ENCODE measurements at places on chromosomes 11 and 22.

GRCh38 chr22:23129149-23129548 is 12.6 kb downstream of the RSPH14 start:
- no peak for DNase-seq

- no peak for DNase-seq
Observed at GRCh38 chr22:46149512-46150033, 753 bp upstream of the PPARA start.

- DNase-seq, result no peak
Observed at GRCh38 chr11:84142411-84142810, 856.2 kb upstream of the CCDC90B start.

DNA sequence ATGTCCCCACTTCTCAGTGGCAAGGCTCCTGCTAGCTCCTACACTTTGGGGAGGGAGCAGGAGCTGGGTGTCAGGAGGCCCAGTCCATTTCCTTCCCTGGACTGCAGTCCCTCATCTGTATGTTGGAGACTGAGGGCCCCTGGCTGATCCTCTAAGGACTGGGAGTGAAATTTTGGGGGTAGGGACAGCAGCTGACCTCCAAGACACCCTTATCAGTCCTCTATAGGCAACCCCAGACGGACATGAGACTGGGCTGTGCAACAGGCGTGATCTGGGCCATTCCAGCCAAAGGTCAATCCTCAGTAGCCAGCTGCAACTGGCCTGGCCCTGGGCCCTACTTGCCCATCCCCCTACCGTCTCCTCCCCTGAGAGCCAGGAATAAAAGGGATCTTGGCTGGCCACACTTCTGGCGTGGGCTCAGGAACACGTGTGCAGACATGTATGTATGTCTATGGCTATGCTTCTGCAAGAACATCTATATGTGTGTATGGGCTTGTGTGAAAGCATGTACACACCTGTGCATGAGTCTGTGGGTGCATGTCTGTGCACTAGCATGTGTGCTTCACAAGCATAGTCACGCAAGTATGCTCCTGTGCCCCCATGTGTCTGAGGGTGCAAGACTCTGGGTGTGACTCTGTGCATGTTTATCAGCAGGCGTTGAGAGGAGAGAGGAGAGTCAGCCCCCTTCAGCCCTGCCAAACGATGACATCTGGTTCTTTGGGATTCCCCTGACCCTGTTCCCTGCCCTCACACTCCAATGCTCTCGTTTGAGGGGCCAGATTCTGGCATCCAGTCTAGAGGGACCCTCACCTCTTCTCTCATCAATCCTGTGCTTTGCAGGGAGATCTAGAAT is 24.6 kb upstream of the DGAT2 start:
- peak; percentile 57 for DNase-seq

- no peak for DNase-seq
Observed at GRCh38 chr22:32058656-32059260, 15.7 kb downstream of the SLC5A1 start.

GRCh38 chr11:106493751-106494150 is 416.3 kb downstream of the AASDHPPT start:
- peak; percentile 38 for DNase-seq

DNA sequence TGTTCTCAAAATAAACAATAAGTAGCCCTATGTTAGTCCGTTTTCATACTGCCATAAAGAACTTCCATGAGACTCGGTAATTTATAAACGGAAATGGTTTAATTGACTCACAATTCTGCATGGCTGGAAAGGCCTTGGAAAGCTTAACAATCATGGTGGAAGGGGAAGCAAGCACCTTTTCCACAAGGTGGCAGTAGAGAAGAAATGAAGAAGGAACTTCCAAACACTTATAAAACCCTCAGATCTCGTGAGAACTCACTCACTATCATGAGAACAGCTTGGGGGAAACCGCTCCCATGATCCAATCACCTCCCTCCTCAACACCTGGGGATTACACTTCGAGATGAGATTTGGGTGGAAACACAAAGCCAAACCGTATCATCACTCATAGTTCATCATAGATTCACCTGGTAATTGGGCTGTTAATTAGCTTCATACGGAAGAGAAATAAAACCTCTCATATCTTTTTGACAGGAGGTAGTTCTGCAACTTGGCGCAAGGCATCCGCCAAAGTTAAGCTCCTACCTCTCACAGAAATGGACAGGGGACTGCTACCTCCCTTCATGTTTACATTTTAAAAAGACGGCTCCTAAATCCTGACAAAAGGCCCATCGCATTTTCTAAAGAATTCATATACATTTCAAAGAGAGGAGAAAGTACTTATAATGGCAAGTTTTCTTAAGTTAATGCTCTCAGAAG is 49.0 kb downstream of the MUC15 start:
- DNase-seq, result peak; percentile 63

DNA sequence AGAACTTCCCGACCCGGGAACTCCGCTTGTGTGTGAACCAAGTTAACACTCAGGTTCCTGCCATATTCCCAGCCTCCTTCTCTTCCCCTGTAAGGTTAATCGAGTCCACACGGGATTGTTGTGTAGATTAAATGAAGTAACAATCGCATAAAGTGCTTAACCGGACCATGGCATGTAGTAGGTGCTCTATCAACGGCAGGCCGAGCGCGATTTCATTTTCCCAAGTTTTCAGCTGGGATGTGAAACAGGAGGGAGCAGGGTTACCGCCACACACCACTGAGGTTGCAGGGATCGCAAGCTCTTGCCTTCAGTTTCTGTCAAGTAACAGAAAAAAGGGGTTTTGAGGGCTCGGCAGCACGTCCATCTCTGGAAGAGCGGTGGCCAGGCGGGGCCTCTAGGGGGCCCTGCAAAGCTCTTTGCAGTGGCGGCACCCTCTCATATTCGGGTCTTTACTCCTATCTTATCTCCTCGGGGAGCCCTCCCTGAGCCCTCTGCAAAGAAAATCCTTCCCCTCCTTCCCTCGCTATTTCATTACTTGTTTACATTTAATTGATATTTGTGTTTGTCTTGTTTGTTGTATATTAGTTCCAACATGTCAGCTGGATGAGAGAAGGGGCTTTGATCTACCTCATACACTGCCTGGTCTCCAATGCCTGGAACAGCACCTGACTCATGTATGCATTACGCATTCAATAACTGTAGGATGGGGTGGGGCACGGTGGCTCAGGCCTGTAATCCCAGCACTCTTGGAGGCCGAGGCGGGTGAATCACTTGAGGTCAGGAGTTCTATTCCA is 816 bp upstream of the PLEKHA7 start:
- DNase-seq, result peak; percentile 90

- DNase-seq, result no peak
Observed at GRCh38 chr22:19819911-19820879, 34.5 kb downstream of the GNB1L start.

DNA sequence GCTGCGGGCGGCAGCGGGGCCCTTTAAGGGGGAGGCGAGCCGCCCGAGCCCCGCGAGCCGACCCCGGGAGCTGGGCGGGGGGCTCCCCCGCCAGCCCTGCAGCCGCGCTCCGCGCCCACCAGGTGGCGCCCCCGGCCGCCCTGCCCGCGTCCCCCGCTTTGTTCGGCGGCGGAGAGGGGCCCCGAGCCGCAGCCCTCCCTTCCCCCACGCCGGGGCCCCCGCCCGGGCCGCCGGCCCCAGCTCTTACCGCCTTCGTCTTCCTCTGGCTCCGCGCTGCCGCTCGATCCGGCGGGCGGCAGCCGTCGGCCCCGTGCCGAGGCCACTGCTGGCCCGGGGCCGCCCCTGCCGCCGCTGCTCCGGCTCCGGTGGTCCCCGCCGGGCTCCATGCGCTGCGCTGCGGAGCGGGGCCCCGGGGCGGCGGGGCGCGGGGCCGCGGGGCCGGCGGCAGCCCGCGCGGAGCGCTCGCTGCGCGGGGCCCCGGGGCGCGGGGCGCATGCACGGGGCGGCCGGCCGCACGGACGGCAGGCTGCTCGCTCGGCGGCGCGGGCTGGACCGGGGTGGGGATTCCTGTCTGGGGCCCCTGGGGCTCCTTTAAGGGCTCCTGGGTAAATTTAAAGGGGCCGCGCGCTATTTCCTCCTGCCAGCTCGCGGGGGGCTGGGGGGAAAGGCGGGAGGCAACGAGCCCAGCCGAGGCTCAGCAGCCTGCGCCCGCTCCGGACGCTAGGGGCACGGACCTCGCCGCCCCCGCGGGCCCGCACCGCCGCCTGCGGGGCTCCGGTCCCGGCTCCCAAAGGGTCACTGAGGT is at the start of gene ZFTA:
Gene ZFTA (minus strand): TSS at position 539 of the 805 bp plus-strand sequence. CDS start 153 bp downstream, at position 386.
- no peak for DNase-seq

GRCh38 chr11:62457478-62457877 is 38.6 kb downstream of the SCGB1A1 start:
- no peak for DNase-seq

GRCh38 chr11:79375818-79376550 is 64.8 kb downstream of the TENM4 start:
- DNase-seq, result peak; percentile 97

DNA sequence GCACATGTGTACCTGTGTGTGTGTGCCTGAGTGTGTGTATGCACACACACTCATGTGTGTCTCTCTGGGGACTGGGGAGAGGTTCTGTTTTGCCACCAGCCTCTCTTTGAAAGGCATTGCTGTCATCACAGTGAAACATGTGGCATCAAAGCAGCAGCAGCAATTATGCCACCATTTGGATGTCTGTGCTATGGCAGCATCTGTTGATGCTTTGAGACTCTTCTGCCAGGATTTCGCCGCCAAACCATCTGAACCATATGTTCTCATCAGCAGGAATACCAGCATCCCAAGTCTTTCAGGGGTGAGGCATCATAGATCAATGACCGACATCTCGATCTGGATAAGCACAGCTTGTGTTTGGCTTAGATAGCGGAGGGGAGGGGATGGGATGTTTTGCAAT is 168.6 kb downstream of the FAT3 start:
- DNase-seq, result no peak

GRCh38 chr22:24424901-24425775 is 2.3 kb upstream of the ADORA2A start:
- DNase-seq, result no peak

DNA sequence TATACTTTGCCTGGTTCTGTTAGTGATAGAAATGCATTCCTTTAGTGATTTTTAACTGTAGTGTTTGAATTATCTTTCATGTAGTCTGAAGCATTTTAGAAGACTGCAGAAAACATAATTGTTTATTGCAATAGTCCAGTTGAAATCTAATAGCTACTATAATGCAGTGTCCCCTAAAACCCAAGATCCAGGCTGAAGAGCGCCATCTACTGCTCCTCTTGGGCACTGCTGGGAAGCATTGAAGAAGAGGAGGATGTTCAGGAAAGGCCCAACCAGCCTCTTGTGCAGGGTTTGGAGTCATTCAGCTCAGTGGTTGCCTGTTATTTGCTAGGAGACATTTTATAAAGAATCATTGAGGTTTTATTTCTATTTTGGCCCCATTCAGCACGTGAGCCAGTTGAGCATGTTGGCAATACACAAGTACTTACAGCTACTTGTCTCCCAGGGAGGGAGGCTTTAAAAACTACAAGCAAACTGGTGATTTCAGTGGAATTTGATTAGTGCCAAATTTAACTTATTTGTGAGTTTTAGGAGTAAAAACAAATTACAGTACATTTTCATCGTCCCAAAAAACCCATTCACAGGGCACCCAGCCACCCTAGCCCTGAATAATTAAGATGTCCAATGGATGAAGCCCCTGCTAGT is 74.9 kb upstream of the HORMAD2 start:
- DNase-seq, result peak; percentile 57

- no peak for DNase-seq
Observed at GRCh38 chr11:75174781-75175370, 24.0 kb downstream of the SLCO2B1 start.

DNA sequence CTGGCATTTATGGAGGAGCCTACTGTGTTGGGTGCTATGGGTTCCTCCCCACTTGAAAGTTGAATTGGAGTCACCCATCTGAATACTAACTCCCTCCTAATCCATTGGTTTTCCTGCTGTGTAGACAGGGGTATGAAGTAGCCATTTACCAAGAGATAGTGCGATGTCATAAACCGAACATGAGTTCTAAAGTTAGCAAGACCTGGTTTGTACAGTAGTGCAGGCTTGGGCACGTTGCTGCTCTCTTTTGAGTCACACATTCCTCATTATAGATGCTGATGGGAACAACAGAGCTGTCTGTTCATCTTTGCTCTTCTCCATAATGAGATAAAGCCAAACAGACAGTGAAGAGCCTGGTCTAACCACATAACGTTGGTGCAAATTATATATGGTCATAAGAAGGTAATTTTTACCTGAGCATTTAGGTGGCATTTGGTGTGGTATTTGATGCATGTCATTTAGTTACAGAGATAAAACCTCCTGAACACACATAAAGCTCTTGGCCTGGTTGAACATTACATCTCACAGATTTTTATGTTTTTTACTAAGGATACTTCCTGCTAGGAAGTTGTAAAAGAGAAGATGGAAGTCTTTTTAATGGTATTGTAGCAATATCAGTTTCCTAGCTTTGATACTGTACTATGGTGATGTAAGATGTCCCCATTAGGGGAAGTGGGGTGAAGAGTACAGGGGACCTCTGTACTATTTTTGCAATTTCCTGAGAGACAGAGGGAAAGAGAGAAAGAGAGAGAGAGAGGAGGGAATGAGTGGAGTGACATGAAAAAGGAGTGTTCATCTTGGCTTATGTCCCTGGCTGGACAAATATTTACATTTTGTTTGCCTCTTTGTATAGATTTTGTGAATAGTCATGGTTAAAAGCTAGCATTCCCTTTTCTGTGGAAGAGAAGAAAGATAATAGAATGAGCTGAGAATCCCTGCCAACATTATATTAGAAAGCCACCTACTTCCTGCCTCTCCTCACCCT is 27.9 kb downstream of the GRAP2 start:
- DNase-seq, result peak; percentile 83

DNA sequence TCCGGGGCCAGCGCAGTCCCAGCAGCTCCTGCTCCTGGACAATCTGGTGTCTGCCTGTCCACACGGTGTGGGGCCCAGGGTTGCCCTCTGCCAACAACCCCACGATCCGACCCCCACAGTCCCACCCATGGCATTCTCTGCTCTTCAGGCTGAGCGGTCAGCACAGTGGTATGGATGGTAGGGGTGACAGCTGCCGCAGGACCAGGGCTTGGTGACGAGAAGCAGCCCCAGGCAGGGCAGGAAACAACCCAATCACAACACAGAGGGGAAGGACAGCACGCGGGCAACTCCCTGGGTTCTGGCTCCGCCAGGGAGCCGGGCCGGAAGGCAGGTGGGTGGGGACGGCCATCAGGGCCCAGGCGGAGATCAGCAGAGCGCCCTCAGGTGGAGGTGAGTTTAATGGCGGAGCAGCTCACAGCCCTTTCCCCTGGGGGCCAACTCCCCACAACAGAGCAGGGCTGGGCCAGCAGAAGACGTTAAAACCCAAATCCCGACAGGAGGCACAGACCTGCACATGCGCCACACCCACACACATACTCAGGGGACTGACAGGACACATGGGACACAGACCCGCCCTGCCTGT is 5.3 kb upstream of the CHADL start:
- DNase-seq, result no peak

DNA sequence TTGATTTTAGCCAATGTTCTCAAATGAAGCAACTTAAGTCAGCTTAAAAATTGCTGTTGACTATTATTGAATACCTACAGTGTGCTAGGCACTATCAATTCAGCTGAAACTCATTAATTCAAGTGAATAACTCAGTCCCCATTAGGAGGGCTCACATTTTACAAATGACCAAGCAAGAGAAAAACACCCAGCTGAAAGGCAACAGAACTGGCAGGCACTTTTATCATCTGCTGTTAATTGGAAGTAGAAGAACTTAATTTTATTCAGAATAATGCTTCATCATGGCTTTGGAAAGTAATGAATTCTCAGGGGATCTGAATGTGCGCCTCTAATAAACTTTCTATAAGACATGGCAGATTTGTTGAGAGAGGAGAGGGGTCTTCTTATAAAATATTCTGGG is 1066.9 kb downstream of the DLG2 start:
- no peak for DNase-seq

GRCh38 chr11:93512949-93513667 is 30.1 kb downstream of the SMCO4 start:
- DNase-seq, result no peak

- no peak for DNase-seq
Observed at GRCh38 chr22:19048531-19048930, 73.7 kb downstream of the DGCR2 start.

- no peak for DNase-seq
Observed at GRCh38 chr11:97419729-97420128, 1029.9 kb downstream of the JRKL start.
